D341Med (cell line): ENCODE measurements at places on chromosomes 2 and 18.

DNA sequence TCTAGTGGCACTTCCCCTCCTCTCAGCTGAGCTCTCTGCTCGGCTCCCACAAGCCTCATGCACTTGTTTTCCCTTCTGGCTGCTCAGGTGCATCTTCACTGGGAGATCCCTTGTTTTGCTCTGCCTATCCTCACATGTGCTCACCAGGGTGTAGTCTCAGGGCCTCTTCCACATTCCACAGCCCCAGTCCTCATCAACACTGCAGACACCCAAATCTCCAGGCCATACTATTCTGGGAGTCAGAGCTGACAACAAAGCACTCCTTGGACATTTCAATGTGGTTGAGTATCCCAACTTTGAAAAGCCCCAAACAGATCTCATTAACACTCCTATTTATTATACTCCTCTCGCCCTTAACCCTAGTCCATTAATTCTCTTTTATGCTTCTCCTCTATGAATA, 71.3 kb downstream of the CCDC93 start:
- no peak for DNase-seq

- no peak for DNase-seq
Measured at GRCh38 chr2:1869987-1870386, 125.7 kb upstream of the PXDN start.

DNA sequence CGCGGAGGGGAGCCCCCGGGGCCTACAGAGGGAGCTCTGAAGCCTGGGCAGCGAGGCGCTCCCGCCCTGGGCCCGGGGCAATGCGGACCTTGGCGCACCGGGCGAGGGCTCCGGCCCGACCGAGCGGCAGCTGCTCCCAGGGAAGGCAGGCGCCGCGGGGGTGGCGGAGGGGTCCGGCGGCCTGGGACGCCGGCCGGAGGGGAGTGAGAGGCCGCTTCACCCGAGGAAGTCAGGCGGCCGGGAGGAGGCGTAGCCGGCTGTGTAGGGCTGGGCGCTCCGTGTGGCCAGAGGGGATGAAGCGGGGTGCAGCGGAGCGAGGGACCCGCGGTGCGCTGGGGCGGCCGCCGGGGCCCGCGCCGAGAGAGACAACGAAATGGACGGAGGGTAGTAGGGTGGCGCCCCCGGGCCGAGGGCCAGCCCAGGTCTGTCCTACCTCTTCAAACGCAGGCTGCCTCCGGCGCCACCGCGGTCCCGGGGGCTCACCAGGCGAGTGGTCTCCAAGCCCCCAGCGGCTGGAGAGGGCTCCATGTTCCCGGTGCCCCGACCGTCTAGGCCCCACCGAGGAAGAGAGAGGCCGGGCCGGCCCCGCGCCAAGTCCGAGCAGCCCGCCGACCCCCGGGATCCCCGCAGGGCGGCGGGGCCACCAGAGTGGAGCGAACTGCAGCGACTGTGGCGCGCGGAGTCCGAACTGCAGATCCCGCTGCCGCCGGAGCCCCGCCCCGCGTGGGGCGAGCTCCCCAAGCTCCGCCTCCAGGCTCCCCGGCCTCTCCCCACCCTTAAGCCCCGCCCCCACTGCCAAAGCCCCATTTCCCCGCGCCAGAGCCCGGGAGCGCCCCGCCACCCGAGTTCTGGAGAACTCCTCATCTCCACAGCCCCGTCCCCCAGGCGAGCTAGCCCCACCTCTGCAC, at the start of gene SLC30A3:
TSS of gene SLC30A3 (minus strand) at position 669 of the 908 bp plus-strand sequence. CDS start at position 528, 141 bp downstream.
- DNase-seq, result peak; percentile 86

DNA sequence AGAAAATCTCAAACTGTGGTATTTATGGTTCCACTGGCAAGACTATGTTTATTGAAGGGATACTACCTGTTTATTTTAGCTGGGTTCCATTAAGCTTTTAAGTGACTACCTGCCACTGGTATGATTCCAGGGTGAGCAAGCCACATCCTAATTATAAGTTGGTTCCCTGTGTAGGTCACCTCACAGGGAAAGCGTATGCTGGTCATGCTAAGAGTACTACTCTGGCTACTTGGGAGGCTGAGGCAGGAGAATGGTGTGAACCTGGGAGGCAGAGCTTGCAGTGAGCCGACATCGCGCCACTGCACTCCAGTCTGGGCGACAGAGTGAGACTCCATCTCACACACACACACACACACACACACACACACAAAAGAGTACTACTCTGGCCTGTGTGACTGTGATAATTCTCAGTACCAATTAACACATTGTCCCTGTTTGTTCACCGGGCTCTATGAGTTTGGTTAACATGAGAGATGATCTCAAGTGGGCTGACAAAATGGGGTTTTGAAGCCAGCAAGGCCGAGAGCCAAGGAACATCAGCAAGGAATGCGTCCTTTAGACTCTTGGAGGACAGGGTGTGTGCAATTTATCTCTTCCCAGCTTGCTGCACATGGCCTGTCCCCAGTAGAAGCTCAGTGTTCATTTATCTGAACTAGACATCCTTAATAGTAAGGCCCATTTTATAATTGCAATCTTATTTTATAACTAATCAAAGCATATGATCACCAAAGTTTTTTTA, 15.2 kb upstream of the ITSN2 start:
- no peak for DNase-seq

GRCh38 chr2:229342376-229342775, 71.3 kb upstream of the PID1 start:
- DNase-seq, result no peak

DNA sequence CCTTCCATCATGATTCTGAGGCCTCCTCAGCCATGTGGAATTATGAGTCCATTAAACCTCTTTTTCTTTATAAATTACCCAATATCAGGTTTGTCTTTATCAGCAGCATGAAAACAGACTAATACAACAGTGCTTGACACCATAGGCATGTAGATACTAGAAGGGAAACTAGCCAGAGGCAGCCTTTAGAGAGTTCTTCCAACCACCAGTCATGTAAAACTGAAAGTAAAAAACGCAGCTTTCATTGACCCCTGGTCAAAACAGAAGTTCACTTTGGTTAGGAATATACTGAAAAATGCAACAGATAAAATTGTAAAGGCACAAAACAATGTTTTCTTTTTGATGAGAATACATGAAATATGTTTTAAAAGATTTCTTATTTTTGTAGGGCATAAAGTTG, 122.8 kb upstream of the L3MBTL4 start:
- no peak for DNase-seq

DNA sequence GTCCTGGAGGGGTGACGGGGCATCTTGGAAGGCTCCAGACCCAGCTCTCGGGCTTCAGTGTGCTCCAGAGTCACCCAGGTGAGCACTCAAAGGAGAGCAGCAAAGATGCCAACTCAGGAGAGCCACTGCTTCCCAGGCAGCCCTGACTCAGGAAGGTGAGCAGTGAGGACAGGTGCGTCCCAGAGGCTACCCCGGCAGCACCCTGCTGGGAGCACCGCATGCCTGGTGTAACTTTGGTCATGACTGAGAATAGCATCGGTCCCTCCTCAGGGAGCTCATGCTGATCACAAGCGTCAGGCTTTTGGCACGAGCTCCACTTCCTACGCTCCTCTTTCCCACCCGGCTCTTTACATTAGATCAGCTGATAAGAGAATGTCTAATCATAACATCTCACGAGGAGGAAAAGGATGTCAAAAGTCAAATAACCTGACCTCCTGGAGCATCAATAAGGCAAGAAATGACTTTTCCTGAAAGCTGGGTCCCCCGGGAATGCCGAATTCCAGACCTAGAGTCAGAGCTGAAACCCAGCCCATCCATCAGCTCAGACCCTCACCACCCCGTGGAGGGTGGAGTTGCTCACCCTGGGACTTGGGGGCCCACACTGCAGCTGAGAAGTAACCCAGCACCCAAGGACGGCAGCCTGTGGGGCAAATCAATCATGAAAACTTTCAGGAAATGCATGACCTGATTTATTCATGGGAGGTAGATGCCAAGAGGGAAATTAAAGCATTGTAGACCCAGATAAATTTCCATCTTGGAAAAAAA, 248.8 kb downstream of the ACKR3 start:
- no peak for DNase-seq

GRCh38 chr2:144512470-144512869, 7.4 kb downstream of the ZEB2 start:
- DNase-seq, result no peak

DNA sequence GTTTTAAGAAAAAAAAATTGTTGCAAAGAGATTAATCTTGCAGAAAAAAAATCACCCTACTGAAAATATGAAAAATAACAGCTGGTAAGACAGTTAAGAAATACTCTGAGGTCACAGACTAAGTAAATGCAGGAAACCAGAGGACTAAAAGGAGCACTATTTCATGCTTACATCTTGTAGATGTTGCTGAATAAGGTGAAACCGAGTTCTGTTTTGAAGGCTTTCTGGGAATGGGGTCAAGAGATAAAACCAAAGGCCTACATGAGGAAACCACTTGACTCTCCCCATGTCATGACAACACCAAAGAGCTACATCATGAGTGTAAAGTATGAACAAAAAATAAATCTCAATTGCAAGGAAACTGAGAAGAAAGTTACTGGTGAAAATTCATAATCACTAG, 197.6 kb downstream of the LRP1B start:
- no peak for DNase-seq

GRCh38 chr2:173075056-173075780, 428 bp upstream of the MAP3K20 start:
- no peak for DNase-seq

DNA sequence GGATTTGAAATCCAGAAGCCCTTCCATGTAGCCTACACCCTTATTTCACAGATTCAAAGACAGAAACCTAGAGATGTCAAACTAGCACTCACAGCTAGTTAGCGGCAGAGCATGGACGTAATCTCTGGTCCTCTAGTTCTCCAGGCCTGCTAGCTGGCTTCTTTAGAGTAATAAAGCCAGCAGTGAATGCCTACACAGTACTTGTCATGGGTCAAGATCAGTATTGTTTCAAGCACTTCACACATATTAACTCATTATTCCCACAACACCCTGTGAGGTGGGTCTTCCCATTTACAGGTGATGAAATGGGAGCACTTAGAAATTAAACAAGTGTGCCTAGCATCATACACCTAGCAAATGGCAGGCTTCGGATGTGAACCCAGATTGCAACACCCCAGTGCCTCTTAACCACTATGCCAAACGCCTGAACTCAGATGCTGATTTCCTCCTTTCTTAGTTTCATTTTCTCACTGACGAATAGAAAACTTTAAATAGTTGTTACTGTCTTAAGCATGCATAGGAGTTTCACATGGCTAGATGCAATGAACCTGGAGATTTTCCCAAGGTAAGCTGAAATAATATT, 14.5 kb upstream of the ZBTB14 start:
- no peak for DNase-seq

DNA sequence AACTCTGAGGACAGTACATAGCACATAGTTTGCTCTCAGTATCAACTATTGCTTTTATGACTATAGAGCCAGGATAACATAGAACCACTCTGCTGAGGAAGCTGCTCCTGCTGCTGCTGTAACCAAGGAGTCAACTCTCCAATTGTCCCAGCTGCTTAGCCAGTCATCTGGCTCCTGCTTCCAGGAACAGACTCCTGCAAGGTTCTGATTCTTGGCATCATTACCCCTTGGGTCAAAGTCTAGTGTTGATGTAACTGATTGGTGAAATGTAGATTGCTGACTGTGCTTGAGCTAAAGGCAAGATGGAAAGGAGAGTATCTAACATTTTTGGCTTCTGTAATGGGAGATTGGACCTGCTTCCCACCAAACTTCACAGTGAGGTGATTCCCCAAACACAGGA, 261.9 kb upstream of the FSHR start:
- no peak for DNase-seq

DNA sequence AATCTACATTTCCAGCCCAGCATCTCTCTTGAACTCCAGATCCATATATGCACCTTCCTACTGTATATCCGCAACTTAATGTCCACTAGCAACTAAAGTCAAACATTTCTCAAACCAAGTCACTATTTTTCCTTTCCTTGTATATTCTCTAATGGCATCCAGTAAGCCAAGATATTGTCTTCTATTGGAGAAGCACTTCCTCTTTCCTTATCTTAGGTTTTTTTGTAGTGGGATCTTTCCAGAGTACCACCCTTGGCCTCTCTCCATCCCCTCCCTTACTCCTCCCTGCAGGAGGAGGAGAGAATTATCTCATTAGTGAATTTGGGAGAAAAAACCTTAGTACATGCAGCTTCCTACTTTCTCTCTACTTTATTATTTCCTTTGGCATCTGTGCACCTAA, 8.7 kb upstream of the DYNC1I2 start:
- no peak for DNase-seq

DNA sequence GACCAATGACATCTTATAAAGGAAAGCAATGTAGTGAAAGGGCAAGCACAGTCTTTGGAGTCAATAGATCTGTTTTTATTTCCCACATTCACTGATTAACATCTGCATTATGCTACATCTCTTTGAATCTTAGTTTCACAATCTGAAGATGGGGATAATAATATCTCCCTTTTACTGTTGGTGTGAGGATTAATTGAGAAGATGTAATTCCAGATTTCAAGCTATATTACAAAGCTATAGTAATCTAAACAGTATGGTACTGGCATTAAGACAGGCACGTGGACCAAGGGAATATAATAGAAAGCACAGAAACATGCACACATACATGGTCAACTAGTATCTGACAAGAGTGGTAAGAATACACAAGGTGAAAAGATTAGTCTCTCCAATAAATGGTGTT, 45.3 kb downstream of the SLC4A5 start:
- DNase-seq, result no peak

DNA sequence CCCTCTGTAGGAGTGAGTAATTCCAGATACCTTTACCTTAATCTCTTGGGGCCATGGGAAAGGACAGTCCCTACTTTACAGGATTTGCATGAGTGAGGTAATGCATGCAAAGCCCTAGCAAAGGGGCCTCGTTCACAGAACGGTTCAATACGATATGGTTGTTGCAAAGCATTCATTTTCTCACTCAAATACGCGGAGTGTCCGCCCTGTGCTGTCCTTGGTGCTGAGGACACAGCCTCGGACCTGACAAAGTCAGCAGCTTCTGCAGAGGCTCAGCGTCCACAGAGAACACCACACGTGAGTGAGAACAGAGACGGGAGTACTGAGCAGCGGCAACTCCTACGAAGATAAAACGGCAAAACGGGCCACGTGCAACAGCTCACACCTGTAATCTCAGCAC, 125.7 kb downstream of the EIPR1 start:
- no peak for DNase-seq

DNA sequence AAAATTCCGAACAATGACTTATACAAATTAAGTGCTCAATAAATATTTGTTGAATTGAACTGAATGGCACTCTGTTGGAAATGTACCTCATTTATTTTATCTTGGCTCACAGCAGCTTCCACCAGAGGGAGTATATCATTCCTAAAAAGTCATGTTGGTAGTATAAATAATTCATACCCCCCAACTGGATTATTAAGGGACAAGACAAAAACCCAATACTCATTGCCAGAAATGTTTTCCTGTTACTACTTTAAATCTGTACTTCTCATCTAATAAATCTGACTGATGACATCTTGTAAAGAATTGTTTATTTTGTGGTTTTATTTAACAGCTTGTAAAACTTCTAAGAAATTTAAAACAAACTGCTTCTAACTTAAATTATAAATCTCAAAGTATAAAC, 163.9 kb downstream of the CDH2 start:
- DNase-seq, result no peak

- DNase-seq, result no peak
Measured at GRCh38 chr2:241641631-241642030, 4.1 kb downstream of the ATG4B start.
